Natural killer cell (primary cell): ENCODE measurements at places on chromosomes 5 and 9. TPM values are rescaled to one million over a fixed set of nuclear protein-coding genes. Genes with fewer than 3 reads are reported as not detected.

The FOXD1 gene
- total RNA-seq, result 0.63 TPM

The GAPT gene
- total RNA-seq, result 1.7 TPM

DNA sequence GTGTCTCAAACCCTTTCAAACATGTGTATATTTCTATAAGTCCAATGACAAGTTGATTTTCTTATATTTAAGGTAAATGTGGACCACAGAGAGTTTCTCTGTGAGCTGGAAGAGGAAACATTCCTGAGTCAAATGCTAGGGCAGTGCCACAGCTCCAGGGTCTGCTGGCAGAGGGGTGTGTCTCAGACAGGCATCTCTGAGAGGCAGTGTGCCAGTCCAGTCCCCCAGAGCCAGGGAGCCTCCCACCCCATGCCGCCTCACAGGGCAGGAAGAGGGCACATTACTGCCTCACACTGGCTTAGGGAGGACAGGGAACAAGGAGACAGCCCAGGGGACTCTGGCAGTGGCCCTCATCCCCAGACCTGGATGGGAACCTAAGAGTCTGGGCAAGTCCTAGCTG lies 120.2 kb downstream of the TENT4A start:
- no peak for DNase-seq

DNA sequence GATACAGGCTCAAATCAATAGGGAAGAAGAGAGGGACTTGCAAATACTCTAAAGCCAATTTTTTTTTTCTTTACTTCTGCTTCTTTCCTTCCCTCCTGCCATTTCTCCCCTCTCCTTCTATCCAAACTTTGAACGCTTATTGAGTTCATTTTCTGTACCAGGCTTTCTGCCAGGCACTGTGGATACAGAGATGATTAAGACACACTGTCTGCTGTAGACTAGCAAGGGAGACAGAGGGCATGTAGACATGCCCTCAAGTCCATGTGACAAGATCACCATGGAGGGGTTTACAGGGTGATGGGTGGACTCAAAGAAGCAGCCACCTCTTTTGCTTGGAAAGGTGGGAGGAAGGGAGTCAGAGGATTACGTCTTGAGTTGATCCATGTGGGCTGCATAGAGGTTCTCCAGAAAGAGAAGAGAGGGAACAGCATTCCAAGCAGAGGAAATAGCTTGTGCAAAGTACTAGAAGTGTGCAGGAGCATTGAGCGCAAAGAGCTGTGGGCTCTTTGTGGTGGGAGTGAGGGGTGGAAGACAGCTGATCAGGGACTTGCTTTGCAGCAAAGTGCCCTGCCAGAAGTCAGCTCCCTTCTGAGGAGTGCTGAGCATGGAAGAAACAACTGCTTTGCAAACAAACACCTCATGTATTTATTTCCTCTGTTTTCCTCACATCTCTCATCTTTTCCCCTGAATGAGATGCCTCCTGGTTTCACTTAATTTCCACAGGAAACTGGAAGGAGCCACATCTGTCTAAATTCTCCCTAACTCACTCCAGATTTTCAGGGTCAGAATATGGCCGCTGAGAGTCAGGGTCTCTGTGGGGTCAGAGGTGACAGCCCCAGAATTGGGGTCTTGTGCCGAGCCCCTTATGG lies 64.4 kb upstream of the COL15A1 start:
- no peak for DNase-seq

DNA sequence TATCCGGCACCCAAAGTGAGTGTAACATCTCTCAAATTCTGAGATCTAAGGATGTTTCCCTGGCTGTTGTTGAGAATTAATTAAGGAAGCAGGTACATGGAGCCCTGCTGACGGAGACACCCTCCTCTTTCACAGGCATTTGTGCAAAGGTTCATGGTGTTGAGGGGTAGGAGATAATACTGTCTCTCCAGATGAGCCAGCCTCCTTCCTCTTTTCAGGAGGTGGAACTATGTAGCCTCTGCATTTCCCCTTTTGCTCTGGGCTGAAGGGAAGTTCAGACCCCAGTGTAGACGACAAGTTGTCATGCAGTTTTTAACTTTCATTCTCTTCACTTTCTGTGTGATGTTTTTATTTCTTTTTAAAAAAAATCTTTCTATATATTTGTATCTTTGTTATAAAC lies 107.5 kb downstream of the GALNT10 start:
- no peak for DNase-seq

GRCh38 chr5:81256766-81257165 lies 23.6 kb downstream of the CKMT2 start:
- DNase-seq, result no peak
